ENCODE measurements at places on chromosomes 3 and 15.

- no peak for DNase-seq
These were observed 3.9 kb upstream of the FSIP1 start for GRCh38 chr15:39786447-39787056.

DNA sequence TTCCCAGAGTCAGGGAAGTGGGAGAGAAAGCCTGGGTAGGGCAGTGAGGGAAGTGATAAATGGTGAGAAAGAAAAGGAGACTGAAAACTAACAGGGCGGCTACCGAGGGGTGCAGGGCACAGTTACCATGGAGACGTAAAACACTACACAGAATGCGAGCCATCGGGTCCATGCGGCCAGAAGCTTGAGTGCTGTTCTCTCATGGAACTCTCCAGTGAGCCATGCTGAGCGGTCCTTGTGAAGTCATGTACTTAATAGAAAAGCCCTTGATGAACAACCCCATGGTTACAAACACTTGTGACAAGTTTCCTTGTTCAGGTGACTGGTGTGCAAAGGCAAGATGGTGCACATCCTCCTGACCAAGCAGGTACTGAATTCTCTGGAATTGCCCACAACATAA lies 3.7 kb upstream of the PLA2G4F start:
- DNase-seq: no peak

DNA sequence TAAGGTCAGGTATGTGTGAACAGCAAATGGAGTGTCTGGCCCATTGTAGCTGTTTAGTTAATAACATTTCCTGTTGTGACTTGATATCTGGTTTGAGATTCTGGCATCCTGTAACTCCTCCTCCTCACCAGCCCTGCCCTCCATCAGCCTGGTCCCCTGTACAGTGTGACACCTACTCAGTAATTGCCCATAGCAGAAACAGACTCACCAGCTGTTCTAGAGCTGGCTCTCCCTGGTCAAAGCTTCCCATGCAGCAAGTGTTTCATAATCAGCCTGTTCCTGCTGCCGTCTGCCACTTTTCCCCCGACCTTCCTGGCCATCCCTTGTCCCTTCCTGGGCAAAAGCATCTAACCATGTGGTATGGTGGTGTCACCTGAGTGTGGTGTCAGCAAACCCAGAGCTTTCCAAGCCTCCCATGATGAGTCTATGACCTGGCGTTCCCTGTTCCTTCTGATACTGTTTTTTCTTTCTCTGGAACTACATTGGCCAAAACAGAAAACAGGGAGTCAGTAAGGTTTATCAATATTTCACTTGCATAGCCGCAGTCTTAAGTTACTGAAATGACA lies 55.4 kb downstream of the B3GALNT1 start:
- no peak for DNase-seq

GRCh38 chr3:168036619-168037018 lies 59.1 kb downstream of the GOLIM4 start:
- no peak for DNase-seq

- DNase-seq: no peak
These were observed 1094.4 kb downstream of the SI start for GRCh38 chr3:163983940-163984339.

Data from stimulated activated naive CD4-positive, alpha-beta T cell treated with Interleukin-2 at 50 U/mL for 16 hours (primary cell).